Kidney (tissue), 22 donors: ENCODE measurements at places on chromosomes 7 and 10.

DNA sequence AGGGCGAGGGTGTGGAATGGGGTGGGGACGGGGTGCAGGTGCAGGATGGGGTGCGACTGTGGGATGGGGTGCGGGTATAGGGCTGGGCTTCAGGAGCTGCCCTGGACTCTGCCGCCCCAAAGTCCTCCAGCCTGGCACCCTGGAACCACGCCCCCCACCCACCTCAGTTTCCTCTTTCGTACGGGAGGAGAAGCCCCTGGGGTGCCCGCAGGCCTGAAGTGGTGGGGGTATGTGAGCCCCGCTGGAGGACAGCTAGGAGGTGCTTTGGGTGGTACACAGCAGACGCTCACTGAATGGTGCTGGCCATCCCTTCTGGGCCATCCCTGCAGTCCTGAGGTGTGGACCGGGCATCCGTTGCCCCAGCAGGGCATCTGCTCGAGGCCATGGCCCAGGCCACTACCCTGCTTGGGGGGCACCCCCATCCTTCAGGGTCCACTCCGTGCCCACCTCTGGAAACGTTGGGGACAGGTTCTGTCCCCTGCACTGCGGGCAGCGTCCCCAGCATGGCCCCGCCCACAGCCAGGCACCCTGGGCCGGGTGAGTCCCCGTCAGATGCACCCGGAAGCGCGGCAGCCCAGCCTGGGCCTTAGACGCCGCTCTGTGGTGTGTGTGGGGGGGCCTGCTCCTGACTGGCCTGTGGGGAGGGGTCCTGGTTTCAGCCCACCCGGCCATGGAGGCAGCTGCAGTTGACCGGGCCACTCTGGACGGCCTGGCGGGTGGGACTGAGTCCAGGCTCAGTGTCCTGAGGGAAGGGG is 41.6 kb downstream of the UNCX start:
- DNase-seq = no peak

DNA sequence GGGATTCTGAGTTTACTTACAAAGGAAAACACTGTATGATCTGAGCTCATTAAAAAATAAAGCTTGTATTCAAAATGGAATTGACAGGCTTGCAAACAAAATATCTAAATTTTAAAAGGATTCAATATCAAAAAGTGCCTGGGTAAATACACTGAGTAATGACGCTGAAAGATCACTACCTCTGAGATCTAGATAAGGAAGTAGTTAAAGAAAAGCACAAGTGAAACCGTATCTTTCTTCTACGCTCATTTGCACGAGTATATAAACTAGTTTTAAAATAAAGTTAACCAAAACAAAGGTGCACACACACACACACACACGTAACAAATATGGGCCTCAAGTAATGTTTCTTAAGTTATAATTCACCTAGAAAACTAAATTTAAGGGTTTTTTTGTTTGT is 93.4 kb downstream of the SNX13 start:
- no peak for DNase-seq

- no peak for DNase-seq
Measured at GRCh38 chr7:28405662-28406061, 6.7 kb upstream of the CREB5 start.

DNA sequence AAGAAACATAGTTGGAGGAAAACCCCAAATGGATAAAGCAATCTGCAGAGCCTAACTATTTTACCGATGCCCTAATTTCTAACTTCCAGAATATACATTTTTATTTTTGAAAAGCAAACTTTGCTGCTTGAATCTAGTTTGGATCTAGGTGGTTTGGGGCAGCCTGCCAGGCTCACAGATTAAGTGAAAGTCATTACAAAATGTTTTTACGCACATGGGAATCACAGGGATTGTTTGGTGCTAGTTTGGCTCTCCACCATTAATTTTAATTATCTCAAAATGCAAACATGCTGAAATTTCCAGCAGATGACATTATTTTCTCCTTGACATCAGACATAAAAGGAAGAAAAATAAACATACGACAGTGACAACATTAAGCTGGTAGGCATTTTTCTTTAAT is 166.7 kb upstream of the INHBA start:
- DNase-seq = no peak

- no peak for DNase-seq
Measured at GRCh38 chr7:46651561-46652088, 730.6 kb upstream of the IGFBP3 start.

- DNase-seq = no peak
Measured at GRCh38 chr10:7428673-7429350, 18.0 kb upstream of the SFMBT2 start.

GRCh38 chr7:207418-208129 is 15.2 kb downstream of the FAM20C start:
- DNase-seq = no peak

GRCh38 chr10:72082856-72083789 is 5.2 kb downstream of the SPOCK2 start:
- DNase-seq = no peak
